ENCODE measurements at places on chromosomes 6 and 20.

DNA sequence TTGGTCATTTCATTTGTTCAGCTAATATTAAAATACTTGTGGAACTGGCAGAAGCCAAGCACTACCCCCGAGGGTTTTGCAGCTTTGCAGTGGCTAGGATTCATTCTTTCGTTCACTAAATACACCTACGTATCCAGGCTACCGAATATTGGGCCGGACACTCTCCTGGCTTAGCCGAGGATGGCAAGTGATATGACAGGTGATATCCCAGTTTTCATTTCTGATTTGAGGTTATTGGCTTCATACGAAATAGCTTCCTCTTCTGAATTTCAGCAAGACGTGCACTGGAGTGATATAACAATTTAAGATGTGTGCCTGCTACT lies 536 bp upstream of the MTFR2 start:
- DNase-seq, result no peak

DNA sequence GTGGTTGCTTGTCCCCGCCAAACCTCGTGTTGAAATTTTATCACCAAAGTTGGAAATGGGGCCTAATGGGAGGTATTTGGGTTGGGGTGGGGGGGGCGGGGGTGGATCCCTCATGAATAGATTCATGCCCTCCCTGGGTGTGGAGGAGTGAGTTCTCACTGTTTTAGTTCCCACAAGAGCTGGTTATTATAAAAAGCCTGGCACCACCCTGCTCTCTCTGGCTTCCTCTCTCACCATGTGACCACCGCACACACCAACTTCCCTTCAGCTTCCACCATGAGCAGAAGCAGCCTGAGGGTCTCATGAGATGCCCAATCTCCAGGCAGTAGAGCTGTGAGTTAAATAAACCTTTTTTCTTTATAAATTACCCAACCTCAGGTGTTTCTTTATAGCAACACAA lies 111.3 kb downstream of the PRDM1 start:
- DNase-seq, result peak; percentile 21

- peak; percentile 26 for DNase-seq
Measured at GRCh38 chr20:17281478-17281877, 54.6 kb downstream of the PCSK2 start.

DNA sequence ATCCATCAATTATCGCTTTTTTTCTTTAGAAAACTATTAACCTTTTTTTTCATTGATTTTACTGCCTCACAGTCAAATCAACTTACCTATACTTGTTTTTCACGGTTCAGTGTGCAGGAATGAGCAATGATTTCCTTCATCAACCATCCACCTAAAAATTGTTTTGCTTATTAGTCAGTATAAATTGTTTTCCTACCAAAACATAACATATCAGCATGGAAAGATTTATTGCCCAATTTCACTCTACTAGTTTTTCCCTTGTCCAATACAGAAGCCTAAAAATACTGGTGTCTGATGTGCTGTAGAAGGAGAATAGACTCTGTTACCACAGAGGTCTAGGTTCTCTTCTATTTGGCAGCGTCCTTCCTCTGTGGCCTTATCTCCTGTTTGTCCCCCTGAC lies 558.2 kb upstream of the CITED2 start:
- DNase-seq, result no peak

Data from DND-41 (cell line).